ENCODE measurements at places on chromosomes 1 and 21.

- no peak for DNase-seq
These were observed 155.4 kb downstream of the TLR5 start for GRCh38 chr1:222987674-222988076.

DNA sequence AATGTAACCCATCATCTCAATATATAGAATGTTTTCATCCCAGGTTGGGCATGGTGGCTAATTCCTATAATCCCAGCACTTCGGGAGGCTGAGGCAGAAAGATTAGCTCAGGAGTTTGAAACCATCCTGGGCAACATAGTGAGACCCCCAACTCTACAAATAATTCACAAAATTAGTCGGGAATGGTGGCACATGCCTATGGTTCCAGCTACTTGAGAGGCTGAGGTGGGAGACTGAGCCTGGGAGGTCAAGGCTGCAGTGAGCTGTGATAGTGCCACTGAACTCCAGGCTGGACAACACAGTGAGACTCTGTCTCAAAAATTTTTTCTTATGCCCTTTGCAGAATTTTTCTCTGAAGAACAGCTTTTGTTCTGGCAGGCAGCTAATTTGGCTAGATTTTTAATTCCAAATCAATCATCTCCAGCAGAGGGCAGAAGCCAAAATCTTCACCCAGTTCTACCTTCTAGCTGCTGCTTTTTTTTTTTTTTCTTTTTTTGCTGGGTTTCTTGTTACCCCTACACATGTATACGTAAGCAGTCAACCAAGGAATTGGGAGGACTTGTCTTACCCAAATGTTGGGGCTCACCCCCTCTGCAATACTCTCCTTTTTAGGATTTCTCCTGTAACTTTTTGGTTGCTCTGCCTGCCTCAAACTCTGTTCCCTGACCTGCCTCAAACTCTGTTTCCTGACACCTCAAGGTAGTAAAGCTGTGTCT is 2.7 kb upstream of the RAD54L start:
- no peak for DNase-seq

GRCh38 chr1:194821091-194821490 is 1634.7 kb upstream of the B3GALT2 start:
- no peak for DNase-seq

GRCh38 chr1:63316984-63317816 is 5.2 kb upstream of the FOXD3 start:
- DNase-seq = peak; percentile 81

DNA sequence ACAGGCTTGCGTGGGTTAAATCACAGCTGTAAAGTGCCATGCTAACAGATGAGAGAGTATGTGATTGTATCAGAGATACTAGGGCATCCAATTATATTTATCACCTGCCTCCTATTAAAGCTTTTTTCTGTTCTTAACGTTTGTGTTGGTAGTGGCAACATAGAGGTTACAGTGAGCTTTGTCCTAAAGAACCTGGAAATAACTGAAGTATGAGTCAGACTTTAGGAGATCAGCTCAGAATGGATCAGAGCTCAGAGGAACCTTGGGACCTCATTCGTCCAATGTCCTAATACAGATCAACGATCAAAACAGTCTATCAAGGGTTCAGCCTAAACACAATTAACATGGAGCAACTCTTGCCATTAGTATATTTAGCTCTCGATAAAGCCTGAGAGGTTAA is 81.0 kb downstream of the RGS7 start:
- no peak for DNase-seq

DNA sequence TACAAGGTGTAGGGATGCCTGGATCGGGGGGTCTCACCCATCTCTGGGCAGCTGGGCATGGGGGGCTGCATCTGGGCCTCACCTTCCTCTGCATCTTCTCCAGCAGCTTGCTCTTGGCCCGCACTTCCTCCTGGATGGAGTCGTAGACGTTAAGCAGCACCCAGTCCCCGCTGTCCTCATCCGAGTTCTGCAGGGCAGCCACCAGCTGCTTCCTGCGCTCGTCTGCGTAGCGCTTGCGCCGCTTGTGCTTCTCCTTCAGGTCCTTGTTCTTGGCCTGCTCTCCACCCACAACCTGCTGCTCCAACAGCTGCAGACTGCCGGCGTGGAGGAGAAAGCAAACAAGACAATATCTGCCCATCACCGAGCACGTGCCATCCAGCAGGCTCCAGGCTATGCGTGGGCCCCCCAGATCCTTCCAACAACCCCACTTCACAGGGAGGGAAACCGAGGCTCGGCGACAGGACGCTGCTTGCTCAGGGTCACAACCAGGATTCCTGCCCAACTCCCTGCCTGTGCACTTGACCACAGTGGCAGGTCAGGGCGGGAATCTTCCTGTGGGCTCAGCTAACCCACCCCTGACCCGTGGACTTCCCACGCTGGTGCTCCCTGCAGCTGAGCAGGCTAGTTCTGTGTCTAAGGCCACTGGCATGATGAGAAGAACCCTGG is 21.5 kb upstream of the DDOST start:
- no peak for DNase-seq

DNA sequence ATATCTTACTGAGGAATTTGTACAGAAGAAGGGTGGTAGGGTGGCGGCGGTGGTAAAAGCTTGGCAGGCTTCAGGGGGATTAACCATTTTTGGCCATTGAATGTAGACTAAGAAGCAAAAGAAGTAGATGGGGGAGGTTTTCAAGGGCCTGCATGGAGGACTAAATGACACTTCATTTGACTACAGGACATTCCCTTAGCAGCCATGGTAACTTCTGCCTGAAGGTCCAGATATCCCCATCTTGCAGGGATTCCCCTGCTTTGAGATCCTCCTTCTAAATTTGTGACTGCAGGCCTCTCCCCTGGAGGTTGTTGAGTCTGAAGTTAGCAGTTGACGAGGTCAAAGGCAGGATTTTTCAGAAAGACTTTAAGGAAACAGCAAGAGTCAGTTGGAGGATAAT is 4.8 kb downstream of the VASH2 start:
- no peak for DNase-seq

- no peak for DNase-seq
These were observed 6.0 kb upstream of the SCYL3 start for GRCh38 chr1:169899519-169900217.

GRCh38 chr1:16175610-16176553 is 20.0 kb upstream of the EPHA2 start:
- peak; percentile 89 for DNase-seq

GRCh38 chr1:9110669-9111356 is 18.1 kb downstream of the GPR157 start:
- DNase-seq = peak; percentile 89

GRCh38 chr1:10900251-10900651 is 103.8 kb upstream of the CASZ1 start:
- no peak for DNase-seq

DNA sequence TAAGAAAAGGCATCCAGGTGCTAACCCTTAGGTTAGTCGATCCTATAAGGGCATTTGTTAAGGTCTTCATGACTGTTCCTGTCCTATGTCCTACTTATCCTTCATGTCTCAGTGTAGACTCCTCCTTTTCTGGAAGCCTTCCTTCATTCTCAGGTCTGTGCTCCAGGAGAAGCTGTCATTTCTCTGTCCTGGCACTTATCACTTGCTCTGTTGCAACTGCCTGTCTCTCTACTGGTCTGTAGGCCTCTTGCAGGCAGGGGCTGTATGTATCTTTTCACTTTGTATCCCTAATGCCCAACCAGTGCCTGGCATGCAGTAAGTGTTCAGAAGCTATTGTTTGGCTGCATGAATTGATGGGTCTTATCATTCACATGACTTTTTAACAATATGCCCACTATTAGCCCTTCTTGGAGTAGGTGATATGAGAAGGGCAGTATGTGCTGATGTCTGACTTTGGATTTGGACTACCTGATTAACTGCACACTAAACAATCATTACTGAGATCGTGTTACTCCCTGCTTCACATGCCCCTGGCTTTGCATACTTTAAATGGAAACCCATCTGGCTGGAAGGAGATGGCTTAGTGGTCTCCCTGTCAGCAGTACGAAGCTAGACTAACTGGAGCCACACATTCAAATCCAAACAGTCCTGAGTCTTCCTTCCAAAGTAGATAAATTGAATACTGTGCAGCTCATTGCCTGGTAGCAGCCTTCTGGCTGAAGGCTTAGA is 88.8 kb downstream of the RGL1 start:
- no peak for DNase-seq

- DNase-seq = no peak
These were observed 3.2 kb upstream of the PRDM16 start for GRCh38 chr1:3065797-3066196.

DNA sequence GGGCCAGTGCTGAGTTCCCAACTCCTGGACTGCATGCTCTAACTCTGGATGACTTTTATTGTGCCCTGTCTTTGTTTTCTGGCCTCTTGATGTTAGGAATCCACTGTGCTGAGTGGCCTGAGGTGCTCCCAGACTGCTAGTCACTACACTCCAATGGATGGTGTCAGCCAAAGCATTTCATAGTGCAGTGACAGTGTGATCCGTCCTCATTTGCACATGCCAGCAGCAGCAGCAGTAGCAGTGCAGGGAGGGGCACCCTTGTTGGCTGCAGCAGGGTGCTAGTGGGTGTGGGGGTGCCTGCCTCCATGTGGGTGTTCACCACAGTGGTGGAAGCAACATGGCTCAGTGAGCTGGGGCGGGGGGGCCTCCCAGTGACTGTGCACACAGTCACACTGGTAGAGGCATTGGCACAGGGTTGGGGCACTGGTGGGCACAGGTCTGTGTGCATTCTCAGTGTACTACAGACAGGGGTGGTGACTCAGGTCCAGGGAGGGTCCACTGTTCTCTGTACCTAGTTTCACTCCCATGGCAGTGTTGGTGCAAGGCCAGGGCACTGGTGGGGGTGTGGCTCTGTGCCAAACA is 214.0 kb downstream of the ZC3H11B start:
- no peak for DNase-seq

GRCh38 chr1:157596384-157596783 is 1.5 kb downstream of the FCRL4 start:
- DNase-seq = no peak

- no peak for DNase-seq
These were observed 21.5 kb downstream of the NCAM2 start for GRCh38 chr21:21019681-21020080.

GRCh38 chr1:151059109-151060006 is at the start of gene CDC42SE1:
Gene CDC42SE1, minus strand, starts transcription at chr1:151059622. Its CDS starts 3,892 bp downstream, at chr1:151055730.
- peak; percentile 83 for DNase-seq

DNA sequence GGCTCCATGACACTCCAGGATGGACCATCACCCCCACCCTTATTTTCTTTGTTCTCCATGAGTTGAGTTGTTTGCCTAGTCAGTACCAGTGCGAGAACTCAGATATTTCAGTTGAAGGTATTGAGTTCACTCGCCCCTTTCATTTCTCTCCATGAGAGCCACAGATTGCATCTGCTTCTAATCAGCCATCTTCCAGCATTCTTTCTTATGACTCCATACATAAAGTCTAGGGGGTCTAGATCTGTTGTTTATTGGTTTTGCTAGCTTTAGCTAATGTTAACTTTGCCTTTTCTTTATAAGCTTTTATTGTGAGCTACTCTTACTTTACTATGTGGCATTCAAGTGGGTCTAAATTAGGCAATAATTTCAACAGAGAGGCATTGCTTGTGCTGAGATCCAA is 71.6 kb upstream of the PDC start:
- DNase-seq = no peak

- DNase-seq = peak; percentile 31
These were observed 1.4 kb downstream of the CDA start for GRCh38 chr1:20590306-20590777.

DNA sequence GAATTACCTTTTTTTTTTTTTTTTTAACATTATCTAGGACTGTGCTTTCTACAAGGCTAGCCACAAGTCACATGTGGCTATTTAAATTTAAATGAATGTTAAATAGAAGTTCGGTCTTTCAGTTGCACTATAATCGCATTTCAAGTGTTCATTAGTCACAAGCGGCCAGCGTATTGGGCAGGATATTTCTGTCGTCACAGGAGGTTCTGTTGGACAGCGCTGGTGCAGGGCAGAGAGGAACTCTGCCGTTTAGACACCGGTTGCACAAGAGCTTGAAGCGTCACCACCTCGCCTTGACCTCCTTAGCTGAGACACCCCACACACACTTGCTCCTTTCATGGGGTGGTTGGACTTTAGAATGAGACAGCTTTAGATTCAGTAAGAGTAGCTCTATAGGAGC is 64.1 kb downstream of the BACE2 start:
- DNase-seq = no peak

DNA sequence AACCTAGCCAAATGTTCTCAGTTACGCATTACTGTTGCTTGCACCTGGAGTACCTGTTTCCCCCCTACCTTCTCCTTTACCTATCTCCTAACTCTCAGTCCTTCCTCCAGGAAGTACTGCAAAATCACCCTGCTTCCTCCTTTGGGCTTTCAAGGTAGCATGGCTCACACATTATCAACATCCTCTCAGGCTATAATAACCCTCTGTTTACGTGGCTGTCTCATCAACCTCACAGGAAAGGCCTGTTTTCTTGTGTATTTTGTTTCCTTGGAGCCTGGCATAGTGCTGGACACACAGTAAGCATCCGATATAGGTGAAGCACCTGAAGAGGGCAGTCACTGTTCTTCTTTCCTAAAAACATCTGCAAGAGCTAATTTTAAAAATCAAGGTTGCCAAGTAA is 32.7 kb upstream of the ANGPTL7 start:
- no peak for DNase-seq

- DNase-seq = no peak
These were observed 545.7 kb downstream of the OMA1 start for GRCh38 chr1:58000821-58001220.

DNA sequence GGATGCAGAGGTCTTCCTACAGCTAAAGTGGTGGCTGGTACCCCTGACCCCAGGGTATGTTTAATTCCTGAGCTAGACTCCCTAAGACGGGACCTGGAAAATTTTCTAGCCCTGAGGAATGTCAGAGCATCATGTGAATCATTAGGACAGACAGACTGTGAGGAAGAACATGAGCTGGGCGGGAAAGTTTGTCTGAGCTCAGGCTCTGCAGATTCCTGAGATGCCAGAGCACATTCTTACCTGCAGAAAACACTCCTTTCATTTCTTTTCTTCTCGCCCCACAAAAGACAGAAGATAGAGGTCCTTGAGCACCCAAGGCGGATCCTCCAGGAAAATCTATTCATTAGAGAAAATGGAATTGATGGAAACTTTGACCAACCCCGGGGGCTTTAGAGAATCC is 6.5 kb downstream of the CAPN2 start:
- no peak for DNase-seq

All from colonic mucosa (tissue), 4 donors.